ENCODE measurements at places on chromosomes 13 and 19.

GRCh38 chr13:108352599-108352998, 83.1 kb downstream of the TNFSF13B start:
- no peaks in the 10 kb centered on the region for H3K36me3 ChIP-seq
- no peaks in the 10 kb centered on the region for H3K4me1 ChIP-seq
- no peak for DNase-seq
- H3K27ac ChIP-seq = no peak overlapping the region
- no peak overlapping the region for H3K4me3 ChIP-seq

- no peak overlapping the region for H3K4me3 ChIP-seq
- no peak overlapping the region for H3K27ac ChIP-seq
- DNase-seq = no peak
- H3K4me1 ChIP-seq = no peaks in the 10 kb centered on the region
- H3K27me3 ChIP-seq = no peaks in the 10 kb centered on the region
Measured at GRCh38 chr13:27081893-27082679, 89.5 kb downstream of the USP12 start.

- H3K27me3 ChIP-seq = no peaks in the 10 kb centered on the region
- DNase-seq = peak; percentile 41
- H3K36me3 ChIP-seq = peaks cover 92% of the 10 kb centered on the region
- H3K4me3 ChIP-seq = no peak overlapping the region
- H3K27ac ChIP-seq = peak overlapping the region; percentile 71
Measured at GRCh38 chr19:47156861-47157430, 26.3 kb downstream of the SAE1 start.

GRCh38 chr13:76745261-76746200, 140.7 kb downstream of the KCTD12 start:
- H3K4me3 ChIP-seq = no peak overlapping the region
- no peaks in the 10 kb centered on the region for H3K36me3 ChIP-seq
- no peaks in the 10 kb centered on the region for H3K4me1 ChIP-seq
- H3K27ac ChIP-seq = no peak overlapping the region
- no peak for DNase-seq
- no peaks in the 10 kb centered on the region for H3K27me3 ChIP-seq

- H3K27me3 ChIP-seq = peaks cover 13% of the 10 kb centered on the region
- no peaks in the 10 kb centered on the region for H3K36me3 ChIP-seq
- no peak overlapping the region for H3K4me3 ChIP-seq
- no peak for DNase-seq
Measured at GRCh38 chr13:43348397-43348796, 325.0 kb downstream of the DNAJC15 start.

GRCh38 chr13:28463481-28463880, 31.4 kb downstream of the FLT1 start:
- no peak for DNase-seq
- no peaks in the 10 kb centered on the region for H3K36me3 ChIP-seq
- H3K4me3 ChIP-seq = no peak overlapping the region
- no peak overlapping the region for H3K27ac ChIP-seq

DNA sequence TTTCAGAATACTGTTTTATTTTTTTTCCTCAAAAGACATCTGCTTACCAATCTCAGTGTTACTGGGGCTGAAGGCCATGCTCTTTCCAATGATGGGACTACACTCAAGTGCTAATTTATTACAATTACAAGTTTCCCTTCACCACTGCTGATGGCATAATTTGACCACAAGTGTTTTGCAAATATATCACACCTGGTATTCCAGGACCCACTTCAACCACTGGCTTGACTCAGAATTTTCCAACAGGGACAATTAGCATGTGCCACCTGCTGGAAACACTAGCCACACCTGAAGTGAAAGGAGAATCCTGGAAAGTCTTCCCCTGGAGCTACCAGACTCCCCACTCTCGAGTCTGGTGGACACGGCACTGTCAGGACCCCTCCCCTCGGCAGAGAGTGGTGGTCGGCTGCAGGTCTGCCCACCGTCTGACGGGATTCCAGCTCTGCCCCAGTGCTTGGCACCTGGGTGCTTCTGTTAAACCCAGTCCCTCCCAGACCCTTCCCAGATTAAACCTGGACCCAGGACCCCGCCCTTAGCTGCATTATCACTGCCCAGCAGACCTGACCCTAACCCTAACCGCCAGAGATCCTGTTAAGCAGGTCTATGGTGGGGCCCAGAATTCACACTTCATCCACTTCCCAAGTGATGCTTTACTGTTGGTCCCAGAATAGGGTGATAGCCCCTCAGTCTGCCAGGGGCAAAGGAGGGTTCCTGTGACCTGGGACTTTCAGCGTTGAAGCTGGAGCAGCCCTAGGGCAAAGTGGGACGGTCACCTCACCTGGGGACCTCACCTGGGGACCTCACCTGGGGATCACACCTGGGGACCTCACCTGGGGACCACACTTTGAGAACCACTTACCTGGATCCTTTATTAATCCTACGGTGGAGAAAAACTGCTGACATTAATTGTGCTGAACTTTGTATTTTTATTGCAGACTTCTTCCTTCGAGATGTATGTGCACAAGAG, 17.6 kb upstream of the RASA3 start:
- H3K27ac ChIP-seq = peak overlapping the region; percentile 31
- no peaks in the 10 kb centered on the region for H3K27me3 ChIP-seq
- H3K4me1 ChIP-seq = peaks cover 61% of the 10 kb centered on the region
- H3K36me3 ChIP-seq = no peaks in the 10 kb centered on the region

DNA sequence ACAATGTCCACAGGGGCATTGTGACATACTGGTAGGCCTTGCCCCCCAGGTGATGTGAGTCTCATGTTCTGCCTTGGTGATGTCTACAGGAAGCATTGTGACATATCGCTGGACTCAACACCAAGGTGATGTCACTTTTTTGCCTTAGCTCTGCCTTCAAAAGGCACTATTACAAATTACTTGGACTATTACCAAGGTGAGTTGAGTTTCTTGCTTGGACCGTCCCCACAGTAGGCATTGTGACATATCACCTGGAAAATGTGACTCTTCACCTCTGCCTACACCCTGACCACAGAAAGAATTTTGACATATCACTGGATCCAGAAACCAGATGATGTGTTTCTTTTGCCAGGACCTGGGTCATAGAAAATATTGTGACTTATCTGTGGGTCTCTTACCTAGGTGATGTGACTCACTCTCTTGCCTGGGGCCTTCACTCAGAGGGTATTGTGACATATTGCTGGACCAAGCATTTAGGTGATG, 60.6 kb upstream of the ZNF724 start:
- H3K36me3 ChIP-seq = no peaks in the 10 kb centered on the region
- H3K27me3 ChIP-seq = no peaks in the 10 kb centered on the region
- no peak overlapping the region for H3K4me3 ChIP-seq
- no peaks in the 10 kb centered on the region for H3K4me1 ChIP-seq
- H3K27ac ChIP-seq = no peak overlapping the region

- no peaks in the 10 kb centered on the region for H3K27me3 ChIP-seq
- no peak overlapping the region for H3K4me3 ChIP-seq
- no peaks in the 10 kb centered on the region for H3K36me3 ChIP-seq
- no peak for DNase-seq
Measured at GRCh38 chr13:80400865-80401426, 60.0 kb upstream of the SPRY2 start.

- H3K36me3 ChIP-seq = no peaks in the 10 kb centered on the region
- no peak overlapping the region for H3K27ac ChIP-seq
- H3K27me3 ChIP-seq = no peaks in the 10 kb centered on the region
- no peaks in the 10 kb centered on the region for H3K4me1 ChIP-seq
Measured at GRCh38 chr13:103430368-103430767, 364.2 kb upstream of the SLC10A2 start.

GRCh38 chr19:13094106-13094504, 8.6 kb downstream of the LYL1 start:
- no peak overlapping the region for H3K27ac ChIP-seq
- no peaks in the 10 kb centered on the region for H3K27me3 ChIP-seq
- peaks cover 9% of the 10 kb centered on the region for H3K4me1 ChIP-seq
- H3K4me3 ChIP-seq = no peak overlapping the region
- no peak for DNase-seq

DNA sequence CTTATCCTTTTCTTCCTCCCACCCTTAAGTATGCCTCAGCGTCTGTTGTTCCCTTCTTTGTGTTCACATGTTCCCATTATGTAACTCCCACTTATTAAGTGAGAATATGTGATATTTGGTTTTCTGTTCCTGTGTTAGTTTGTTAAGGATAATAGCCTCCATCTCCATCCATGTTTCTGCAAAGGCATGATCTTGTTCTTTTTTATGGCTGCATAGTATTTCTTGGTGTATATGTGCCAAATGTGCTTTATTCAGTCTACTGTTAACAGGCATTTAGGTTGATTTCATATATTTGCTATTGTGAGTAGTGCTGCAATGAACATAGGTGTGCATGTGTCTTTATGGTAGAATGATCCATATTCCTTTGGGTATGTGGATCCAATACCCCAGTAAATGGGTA, 3.2 kb upstream of the ZNF441 start:
- H3K36me3 ChIP-seq = no peaks in the 10 kb centered on the region
- no peak overlapping the region for H3K4me3 ChIP-seq
- H3K4me1 ChIP-seq = peaks cover 21% of the 10 kb centered on the region

DNA sequence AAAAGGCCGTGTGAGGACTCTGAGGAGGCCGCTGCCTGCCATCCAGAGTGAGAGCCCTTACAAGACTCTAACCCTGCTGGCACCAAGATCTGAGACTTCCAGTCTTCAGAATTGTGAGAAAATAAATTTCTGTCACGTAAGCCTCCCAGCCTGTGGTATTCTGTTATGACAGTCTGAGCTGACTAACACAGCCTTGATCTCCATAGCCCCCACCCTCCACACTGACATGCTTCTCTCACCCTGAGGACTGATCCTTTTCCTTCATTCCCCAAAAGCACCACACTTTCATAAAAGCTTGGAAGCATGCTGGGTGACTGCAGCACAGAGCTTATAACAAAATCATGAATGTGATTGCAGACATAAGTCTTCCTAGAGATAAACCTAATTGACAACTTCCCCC, 1059.8 kb downstream of the UQCRFS1 start:
- DNase-seq = no peak
- H3K36me3 ChIP-seq = no peaks in the 10 kb centered on the region
- H3K4me1 ChIP-seq = no peaks in the 10 kb centered on the region
- no peak overlapping the region for H3K27ac ChIP-seq

- no peak for DNase-seq
- no peak overlapping the region for H3K27ac ChIP-seq
- H3K36me3 ChIP-seq = 0 out of 2 replicates have a peak, but pooled peaks cover 3% of the 10 kb centered on the region
Measured at GRCh38 chr13:42276683-42277082, 4.7 kb downstream of the AKAP11 start.

DNA sequence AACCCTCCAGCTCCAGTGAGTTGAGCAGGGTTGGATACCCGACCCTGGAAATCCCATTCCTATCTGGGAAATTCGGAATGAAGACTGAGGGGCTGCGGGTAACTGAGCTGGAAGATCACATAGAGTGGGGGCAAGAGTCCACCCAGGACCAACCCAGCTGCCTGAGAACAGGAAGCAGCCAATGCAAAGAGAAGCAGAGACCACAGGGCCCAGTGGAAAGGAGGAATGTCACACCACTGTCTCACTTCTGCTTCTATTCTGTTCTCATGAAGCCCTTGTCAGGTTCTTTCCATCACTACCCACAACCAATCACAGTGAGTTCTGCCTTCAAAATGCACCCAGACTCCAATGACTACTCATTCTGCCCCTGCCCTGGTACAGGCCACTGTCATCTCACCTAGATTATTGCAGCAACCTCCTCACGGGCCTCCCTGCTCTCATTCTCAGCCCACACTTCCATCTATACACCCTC, 15.3 kb downstream of the DYRK1B start:
- H3K36me3 ChIP-seq = no peaks in the 10 kb centered on the region
- no peak overlapping the region for H3K4me3 ChIP-seq
- no peak overlapping the region for H3K27ac ChIP-seq

- no peak overlapping the region for H3K27ac ChIP-seq
- no peaks in the 10 kb centered on the region for H3K36me3 ChIP-seq
- H3K27me3 ChIP-seq = peaks cover 2% of the 10 kb centered on the region
- DNase-seq = no peak
- H3K4me1 ChIP-seq = no peaks in the 10 kb centered on the region
- no peak overlapping the region for H3K4me3 ChIP-seq
Measured at GRCh38 chr19:39265321-39265916, 2.8 kb upstream of the IFNL2 start.

DNA sequence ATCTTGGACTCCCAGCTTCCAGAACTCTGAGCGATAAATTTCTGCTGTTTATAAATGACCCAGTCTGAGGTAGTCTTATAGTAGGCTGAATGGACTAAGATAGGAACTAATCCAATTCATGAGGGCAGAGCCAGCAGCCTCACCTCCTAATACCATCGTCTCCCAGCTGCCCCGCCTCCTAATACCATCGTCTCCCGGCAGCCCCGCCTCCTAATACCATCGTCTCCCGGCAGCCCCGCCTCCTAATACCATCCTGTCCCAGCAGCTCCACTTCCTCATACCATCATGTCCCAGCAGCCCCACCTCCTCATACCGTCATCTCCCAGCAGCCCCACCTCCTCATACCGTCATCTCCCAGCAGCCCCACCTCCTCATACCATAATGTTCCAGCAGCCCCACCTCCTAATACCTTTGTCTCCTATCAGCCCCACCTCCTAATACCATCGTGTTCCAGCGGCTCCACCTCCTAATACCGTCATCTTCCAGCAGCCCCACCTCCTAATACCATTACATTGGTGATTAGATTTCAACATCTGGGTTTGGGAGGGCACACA, 2.4 kb upstream of the ARGLU1 start:
- H3K27ac ChIP-seq = no peak overlapping the region
- no peaks in the 10 kb centered on the region for H3K36me3 ChIP-seq

DNA sequence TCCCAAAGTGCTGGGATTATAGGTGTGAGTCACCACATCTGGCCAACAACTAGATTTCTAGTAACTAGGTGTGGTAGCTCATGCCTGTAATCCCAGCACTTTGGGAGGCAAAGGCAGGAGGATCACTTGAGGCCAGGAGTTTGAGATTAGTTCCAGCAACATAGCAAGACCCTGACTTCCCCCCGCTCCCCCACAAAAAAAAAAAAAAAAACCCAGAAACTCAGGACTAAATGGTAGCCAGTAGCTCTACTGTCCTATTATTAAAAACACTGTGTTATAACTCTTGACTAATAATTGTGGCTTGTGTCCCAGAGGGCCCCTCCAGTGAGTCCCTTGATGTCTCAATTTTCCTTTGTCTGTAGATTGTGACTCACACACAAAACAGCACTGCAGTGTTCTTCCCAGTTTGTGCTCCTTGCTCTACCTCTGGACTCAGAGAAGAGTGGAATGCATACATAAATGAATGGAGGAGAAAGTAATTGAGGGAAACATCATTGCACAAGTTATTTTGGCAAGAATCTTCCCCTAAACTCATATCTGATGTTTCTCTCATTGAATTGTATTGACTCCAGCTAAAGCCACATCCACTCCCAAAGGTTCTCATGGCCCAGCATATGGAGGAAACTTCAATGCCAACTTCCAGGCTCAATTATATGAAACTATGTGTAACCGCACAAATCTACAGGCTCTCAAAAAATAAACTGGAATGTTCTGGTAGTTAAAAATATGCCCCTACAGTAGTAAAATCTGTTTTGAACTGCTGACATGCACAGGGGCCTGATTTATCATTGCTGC, 8.8 kb downstream of the TPT1 start:
- DNase-seq = no peak
- H3K27me3 ChIP-seq = no peaks in the 10 kb centered on the region
- no peak overlapping the region for H3K27ac ChIP-seq
- H3K4me3 ChIP-seq = no peak overlapping the region
- peaks cover 36% of the 10 kb centered on the region for H3K36me3 ChIP-seq

GRCh38 chr19:46460981-46461380, 10.4 kb downstream of the PNMA8A start:
- no peaks in the 10 kb centered on the region for H3K4me1 ChIP-seq
- H3K4me3 ChIP-seq = no peak overlapping the region
- H3K36me3 ChIP-seq = no peaks in the 10 kb centered on the region
- H3K27me3 ChIP-seq = peaks cover 7% of the 10 kb centered on the region
- H3K27ac ChIP-seq = no peak overlapping the region
